Mucosa of descending colon (tissue), 3 donors: ENCODE measurements at places on chromosomes 16 and 17.

DNA sequence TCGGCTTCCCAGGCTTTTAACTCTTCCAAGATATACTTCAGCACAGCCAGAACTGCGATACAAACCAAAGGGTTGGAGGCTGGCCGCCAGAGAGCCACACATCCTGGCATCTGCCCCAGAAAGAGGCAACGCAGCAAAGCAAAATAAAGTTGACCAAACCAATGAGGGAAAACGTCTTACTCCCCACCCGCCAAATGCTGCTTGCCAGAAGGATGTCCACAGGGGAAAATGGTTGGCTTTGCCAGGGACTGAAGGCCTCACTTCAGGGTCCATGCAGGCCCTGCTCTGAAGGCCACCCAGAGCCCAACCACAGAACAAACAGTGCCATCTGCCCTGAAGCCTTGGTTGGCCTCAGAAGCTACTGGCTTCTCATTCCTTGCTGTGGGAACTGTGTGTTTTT lies 15.0 kb downstream of the CACNG1 start:
- no peak for DNase-seq

GRCh38 chr17:36214918-36215317 lies 4.1 kb downstream of the CCL4L2 start:
- no peak for DNase-seq

DNA sequence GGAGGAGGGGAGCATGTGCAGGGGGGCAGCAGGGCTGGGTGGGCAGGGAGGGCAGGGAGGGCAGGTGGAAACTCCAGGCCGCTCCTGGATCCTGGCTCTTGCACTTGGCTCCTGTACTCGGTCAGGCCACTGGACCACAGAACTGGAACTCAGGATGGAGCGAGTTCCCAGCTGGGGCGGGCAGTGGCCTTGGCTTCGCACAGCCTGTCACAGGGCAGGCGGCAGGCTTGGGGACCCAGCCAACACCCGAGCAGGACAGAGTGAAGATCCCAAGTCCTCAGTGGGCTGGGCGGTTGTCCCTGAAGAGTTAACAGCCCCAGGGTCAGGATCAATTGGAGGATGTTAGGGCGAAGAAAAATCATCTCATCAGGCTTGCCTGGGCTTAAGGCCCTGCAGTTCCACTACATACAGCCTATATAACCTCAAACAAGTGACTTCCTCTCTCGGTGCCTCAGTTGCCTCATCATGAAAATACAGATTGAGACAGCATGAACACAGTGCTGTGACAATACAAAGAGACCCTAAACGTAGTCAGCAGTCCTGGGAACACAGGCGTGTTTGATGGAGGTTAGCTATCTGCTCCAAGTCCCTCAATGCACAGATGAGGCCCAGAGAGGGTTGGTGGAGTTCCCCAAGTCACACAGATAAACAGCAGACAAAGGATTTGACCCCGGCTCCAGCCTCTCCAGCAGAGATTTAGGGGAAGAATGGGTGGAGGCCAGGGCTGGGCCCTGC lies 21.9 kb downstream of the ZNF423 start:
- DNase-seq, result no peak

DNA sequence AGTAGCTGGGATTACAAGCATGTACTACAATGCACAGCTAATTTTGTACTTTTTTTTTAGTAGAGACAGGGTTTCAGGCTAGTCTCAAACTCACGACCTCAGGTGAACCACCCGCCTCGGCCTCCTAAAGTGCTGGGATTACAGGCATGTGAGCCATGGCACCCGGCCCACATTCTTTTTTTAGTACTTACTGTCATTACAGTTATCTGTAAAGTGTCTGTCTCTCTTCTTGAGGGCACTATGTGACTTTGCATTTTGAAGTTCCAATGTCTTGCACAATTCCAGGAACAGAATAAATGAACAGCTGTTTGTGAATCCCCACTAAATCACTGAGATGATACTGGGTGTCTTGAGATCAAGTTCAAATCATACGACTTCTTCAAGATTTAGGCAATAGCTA lies 1540.3 kb downstream of the CDH11 start:
- DNase-seq, result no peak

GRCh38 chr16:85563515-85564276 lies 49.4 kb upstream of the GSE1 start:
- DNase-seq, result peak; percentile 91

- DNase-seq, result no peak
Measured at GRCh38 chr16:77805398-77805797, 17.0 kb downstream of the VAT1L start.

DNA sequence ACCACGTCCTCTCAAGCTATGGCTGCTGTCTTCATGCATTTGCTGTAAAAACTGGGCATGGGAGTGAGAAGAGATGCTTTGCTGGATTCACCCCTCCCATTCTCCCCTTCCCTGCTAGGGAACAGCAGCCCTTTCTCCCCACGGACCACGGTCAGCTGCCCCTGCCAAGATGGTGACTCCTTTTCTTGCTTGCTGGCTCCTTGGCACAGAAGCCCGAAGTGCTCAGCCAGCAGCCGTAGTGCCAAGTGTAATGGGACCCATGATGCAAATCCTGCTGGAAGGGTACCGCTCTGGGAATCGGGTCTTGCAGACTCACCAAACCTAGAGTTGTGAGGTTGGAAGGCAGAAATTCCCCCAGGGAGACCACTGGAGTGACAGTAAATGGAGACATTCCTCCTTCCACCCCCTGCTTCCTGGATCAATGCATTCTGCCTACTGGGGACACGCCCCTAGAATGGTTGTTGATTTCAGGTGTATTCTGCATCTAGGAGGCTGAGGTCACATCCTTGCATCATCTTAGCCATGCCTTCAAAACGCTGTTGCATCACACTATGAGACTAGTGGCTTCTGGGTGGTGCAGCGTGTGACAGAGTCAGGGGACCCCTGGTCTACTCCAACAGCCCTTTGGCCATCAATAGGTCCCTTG lies 63.0 kb upstream of the CBX4 start:
- no peak for DNase-seq

GRCh38 chr17:73390851-73391250 lies 79.0 kb upstream of the CDC42EP4 start:
- no peak for DNase-seq

DNA sequence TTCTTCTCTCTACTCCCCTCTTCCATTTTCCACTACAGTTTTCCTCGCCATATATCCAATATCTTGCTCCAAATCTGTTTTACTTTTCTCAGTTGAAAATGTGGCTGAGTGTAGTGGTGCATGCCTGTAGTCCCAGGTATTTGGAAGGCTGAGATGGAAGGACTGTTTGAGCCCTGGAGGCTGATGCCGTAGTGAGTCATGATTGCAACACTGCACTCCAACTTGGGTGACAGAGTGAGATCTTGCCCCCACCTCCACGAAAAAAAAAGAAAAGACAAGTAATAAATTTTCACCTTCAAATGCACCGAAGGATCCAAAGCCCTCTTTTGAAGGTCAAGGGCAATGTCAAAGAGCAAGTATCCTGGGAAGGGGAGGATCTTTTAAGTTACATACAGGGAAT lies 592.3 kb downstream of the TMEM114 start:
- DNase-seq, result no peak

DNA sequence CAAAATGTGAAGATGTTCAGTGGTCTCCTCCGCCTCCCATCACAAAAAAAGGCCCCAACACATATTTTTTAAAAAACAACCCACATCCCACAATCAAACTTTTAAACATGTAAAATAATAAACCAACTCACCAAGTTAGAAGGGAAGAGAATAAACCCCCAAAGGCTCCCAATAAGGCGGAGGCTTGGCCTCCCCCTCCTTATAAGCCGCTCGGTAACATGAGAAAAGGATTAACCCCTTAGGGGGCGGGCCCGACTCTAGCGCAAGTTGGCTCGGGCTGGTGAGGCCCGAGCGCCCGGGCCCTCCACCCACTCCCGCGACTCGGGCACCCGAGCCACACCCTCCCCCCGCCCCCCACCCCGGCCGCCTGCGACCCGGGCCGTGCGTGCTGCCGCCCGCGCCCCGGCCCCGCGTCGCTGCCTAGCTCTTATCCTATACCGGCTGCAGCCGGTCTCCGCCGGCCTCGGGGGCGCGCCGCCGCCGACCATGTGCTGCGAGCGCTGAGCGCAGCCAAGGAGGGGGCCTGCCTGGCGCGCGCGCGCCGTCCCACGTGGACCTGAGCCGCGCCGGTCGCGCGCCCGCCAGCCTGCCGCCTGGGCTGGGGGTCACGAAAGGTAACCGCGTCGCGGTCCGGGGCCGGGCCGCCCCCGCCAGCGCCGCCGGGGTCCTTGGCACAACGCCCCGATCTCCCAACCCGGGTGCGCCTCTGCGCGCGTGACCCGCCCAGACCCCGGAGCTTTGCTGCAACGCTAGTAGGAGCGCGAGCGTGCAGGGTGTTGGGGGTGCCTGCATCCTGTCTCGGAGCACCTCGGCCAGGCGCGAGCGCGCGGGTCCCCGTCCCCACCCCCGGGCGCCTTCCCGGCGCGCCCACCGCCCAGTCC lies at the start of the genes ARSG and SLC16A6:
ARSG (plus strand) TSS at position 541 of the 881 bp plus-strand sequence. CDS start 15,999 bp downstream, outside the sequence.
SLC16A6 (minus strand) TSS at position 173 of the 881 bp plus-strand sequence. CDS start 12,807 bp downstream, outside the sequence.
- peak; percentile 68 for DNase-seq

- no peak for DNase-seq
Measured at GRCh38 chr17:32452281-32452680, 8.0 kb downstream of the PSMD11 start.

- DNase-seq, result no peak
Measured at GRCh38 chr16:50390914-50391716, 22.3 kb upstream of the BRD7 start.

DNA sequence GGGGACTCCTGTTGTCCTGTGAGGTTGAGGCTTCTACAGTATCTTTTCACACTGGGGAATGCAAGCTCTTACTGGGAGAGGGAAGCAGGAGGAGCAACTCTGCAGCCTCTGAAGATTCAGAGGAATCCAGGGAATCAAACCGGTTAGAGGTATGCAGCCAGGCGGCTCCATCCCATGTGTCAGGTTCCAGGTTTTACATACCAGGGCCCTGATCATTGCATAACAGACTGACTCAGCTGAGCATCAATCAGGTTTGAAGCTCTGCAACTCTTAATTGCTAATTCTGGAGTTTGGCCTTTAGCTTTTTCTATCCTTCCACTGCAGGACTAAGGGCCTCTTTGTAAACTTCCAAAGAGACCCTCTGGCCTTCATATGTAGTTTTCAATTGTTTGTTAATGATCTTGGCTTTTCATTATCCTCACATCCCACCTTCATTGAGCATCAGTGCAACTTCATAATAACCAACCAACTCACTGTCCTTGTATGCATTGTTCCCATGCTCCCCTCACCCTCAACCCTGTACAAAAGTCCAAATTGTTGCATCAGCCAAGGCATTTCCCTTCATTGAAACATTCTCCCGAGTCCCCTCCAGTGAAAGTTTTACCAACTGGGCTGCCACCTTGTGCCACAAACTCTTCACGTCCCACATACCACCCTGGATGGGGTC lies 59.7 kb upstream of the DHX40 start:
- no peak for DNase-seq

DNA sequence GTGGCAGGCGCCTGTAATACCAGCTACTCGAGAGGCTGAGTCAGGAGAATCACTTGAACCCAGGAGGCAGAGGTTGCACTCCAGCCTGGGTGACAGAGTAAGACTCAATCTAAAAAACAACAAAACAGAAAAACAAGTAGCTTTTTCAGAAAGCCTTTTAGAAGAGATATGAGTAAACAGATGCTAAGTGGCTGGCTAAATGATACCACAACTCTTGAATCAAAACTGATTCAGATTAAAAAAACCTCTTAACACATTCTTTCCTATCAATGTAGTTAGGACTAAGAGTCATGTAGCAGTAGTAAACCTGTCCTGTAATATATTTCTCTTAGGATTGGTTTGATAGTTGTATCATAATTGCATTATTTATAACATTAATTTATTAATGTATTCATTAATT lies 23.0 kb downstream of the PPM1D start:
- DNase-seq, result no peak

GRCh38 chr17:50534222-50534978 lies 1.9 kb downstream of the EPN3 start:
- DNase-seq, result peak; percentile 80

- DNase-seq, result no peak
Measured at GRCh38 chr16:48950184-48950583, 331.5 kb downstream of the CBLN1 start.

DNA sequence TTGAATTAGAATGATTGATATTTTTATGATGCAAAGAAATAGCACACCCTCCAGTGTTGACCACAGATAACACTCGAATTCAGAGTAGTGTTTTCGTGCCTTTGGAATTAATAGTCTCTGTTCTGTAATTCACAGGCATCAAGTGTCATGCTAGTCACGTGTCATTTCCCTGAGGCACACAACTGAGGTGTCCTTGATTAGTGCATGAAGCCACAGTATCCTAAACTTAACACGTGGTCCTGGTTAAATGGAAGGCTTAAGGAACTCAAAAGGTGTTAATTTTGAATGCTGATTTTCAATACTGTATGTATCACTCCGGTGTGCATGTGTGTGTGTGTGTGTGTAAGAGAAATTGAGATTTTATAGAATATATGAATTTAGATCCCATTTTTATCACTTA lies 625.6 kb downstream of the TMEM114 start:
- no peak for DNase-seq

DNA sequence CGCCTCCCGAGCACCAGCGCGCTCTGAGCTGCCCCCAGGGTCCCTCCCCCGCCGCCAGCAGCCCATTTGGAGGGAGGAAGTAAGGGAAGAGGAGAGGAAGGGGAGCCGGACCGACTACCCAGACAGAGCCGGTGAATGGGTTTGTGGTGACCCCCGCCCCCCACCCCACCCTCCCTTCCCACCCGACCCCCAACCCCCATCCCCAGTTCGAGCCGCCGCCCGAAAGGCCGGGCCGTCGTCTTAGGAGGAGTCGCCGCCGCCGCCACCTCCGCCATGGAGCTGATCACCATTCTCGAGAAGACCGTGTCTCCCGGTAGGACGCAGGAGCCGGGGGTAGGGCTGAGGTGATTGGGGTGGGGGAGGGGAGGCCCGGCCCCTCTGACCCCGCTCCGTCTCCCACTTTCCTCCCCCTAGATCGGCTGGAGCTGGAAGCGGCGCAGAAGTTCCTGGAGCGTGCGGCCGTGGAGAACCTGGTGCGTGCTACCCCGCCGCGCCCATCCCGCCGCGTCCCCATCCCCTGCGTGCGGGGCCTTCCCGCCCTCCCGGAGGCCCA lies 329 bp downstream of the KPNB1 start:
- DNase-seq, result no peak

- no peak for DNase-seq
Measured at GRCh38 chr16:1295465-1295864, 14.0 kb upstream of the UBE2I start.

GRCh38 chr16:49890876-49891275 lies 35.0 kb upstream of the ZNF423 start:
- peak; percentile 76 for DNase-seq

- DNase-seq, result no peak
Measured at GRCh38 chr17:49468811-49469385, 26.2 kb upstream of the NGFR start.

DNA sequence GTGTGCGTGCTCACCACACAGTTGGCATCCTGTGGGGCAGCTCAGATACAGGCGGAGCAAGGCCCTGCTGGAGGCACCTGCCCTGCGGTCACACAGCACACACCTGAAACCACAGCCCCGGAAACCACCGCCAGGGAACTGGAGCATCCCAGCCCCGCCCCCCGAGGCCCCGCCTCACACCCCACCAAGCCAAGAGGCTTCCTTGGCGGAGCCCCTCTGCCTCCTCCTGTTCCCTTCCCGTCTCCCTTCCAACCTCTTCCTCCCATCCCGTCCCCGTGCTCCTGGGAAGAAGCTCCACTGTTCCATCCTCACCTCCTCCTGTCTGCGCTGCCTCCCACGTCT lies 205.5 kb downstream of the NTN1 start:
- DNase-seq, result peak; percentile 66

- DNase-seq, result peak; percentile 18
Measured at GRCh38 chr16:52068447-52069074, 478.4 kb downstream of the TOX3 start.
